ENCODE measurements at places on chromosomes 1 and 21. TPM values are rescaled to one million over a fixed set of nuclear protein-coding genes. Genes with fewer than 3 reads are reported as not detected.

SYCP1 gene
- not detected for total RNA-seq

ENAH gene
- total RNA-seq: 48.3 TPM

NUP210L gene
- total RNA-seq: not detected

GBP3 gene
- total RNA-seq: 10.5 TPM

TRAF5 gene
- 2.2 TPM for total RNA-seq

NCF2 gene
- 1.5 TPM for total RNA-seq

MYCL gene
- total RNA-seq: 3.7 TPM

SNIP1 gene
- total RNA-seq: 7.8 TPM
